ENCODE measurements at places on chromosomes 5 and 9.

GRCh38 chr5:33888587-33888986 is 3.2 kb downstream of the ADAMTS12 start:
- no peak for DNase-seq

DNA sequence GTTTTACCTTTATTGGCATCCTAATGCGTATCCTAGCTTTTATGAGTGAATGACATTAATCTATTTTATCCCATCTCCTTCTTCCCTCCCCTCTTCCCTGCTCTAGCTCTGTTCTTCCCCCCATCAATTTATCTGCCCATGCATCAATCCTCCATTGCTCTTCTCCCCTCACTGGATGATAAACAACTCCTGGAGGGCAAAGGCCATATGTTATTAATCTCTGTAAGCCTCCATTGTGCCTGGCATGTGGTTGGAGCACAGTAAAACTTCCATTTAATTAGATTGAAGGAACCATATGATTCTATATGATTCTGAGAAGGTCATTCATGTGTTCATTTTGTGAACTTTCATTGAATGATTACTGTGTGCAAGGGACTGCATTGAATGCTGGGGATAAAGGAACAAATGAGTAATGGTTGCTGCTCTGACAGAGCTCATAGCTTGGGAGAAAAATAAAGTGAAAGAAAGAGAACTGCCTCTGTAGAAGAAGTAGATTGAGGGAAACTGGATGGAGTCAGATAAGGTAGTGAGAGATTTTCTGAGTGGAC is 85.0 kb downstream of the MEGF10 start:
- DNase-seq: no peak

GRCh38 chr5:16803831-16804230 is 132.3 kb downstream of the MYO10 start:
- no peak for DNase-seq

DNA sequence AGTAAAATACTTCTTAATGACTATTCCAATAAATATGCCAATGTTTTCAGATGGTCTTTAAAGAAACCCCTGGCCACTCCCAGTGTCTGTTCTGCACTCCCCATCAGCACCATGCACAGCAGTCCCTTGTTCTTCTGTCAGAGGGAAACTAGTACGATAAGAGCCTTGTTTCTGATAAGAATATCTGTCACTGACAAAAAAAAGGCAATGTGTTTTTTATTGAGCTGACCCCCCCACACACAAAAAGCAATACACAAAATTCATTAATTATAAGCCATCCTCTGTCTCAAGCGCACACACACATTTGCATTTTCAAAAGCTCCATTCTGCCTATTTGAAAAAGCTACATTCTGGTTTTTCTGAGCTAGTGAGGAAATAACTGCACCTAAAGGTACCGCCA is 119.1 kb downstream of the ENC1 start:
- DNase-seq: no peak

DNA sequence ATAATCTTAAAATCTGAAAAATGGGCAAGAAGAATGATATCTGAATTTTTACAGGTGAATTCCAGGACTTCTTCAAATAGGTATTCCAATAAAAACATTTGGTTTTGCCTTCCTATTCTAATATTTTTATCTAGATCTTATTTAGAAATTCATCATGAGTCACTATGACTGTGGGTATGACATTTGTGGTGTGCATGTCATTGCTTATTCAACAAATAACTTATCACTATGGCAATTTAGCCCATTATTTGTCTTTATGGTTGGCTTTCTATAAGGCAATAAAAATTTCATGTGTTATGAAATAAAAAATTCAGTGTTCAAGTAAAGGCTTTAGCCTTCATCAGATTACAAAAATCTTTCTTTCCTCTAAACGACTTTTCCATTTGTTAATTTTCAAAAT is 1139.6 kb upstream of the NUDT12 start:
- no peak for DNase-seq

- DNase-seq: no peak
These were observed 72.3 kb downstream of the NIPSNAP3B start for GRCh38 chr9:104836235-104836634.

- DNase-seq: no peak
These were observed 18.8 kb downstream of the UBQLN1 start for GRCh38 chr9:83688921-83689320.

DNA sequence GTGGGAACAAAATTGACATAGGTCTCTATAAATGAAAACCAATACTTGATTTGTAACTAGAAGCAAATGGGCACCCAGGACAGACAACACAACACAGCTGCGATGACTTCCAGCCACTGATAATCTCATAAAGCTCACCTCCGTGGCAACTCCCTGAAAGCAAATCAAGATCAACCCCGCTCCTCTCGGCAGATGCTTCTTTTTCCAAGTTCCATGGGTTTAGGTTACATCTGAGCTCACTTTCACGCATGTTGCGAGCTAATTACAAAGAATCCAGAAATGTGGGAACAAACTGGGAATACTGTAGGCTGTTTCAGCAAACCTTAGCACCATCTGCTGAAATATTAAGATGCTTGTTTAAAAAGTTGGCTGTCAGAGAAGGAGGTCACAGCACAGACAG is 153.9 kb downstream of the ELAVL2 start:
- DNase-seq: no peak

GRCh38 chr9:108133680-108134079 is 644.1 kb upstream of the KLF4 start:
- DNase-seq: no peak

- DNase-seq: no peak
These were observed 287.4 kb downstream of the GLIS3 start for GRCh38 chr9:4012441-4012840.

DNA sequence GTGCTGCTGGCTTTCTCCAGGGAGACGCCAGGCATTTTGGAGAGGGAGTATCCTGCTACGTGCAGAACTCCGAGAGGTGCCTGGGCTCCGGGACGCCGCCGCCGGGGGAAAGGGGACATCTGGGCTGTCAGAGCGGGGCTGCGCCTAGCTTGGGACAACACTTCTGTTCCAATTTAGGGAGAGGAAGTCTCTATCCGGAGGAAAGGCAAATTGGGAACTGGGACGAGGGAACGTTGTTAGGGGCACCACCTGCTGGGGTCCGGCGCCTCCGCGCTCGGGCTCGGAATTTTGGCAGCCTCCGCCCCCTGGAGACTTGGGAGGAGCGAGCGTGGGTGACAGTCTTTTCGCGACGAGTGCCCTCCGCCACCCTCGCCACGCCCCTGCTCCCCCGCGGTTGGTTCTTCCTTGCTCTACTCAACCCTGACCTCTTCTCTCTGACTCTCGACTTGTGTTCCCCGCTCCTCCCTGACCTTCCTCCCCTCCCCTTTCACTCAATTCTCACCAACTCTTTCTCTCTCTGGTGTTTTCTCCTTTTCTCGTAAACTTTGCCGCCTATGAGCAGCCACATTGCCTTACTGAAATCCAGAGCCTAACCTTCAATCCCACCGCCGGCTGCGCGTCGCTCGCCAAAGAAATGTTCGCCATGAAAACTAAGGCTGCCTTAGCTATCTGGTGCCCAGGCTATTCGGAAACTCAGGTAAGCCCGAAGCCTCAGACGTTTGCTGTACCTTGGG is 1.6 kb downstream of the TSLP start:
- peak; percentile 49 for DNase-seq

- DNase-seq: no peak
These were observed 427.8 kb downstream of the BNC2 start for GRCh38 chr9:16442622-16443021.

- no peak for DNase-seq
These were observed 92.0 kb downstream of the DCP2 start for GRCh38 chr5:113068559-113068958.

- DNase-seq: no peak
These were observed 652 bp downstream of the ARSK start for GRCh38 chr5:95555553-95555952.

- no peak for DNase-seq
These were observed 80.1 kb upstream of the SH3PXD2B start for GRCh38 chr5:172534229-172535107.

GRCh38 chr5:153461341-153461740 is 29.1 kb upstream of the GRIA1 start:
- DNase-seq: no peak

- DNase-seq: no peak
These were observed 24.5 kb downstream of the DDX31 start for GRCh38 chr9:132645306-132645705.

DNA sequence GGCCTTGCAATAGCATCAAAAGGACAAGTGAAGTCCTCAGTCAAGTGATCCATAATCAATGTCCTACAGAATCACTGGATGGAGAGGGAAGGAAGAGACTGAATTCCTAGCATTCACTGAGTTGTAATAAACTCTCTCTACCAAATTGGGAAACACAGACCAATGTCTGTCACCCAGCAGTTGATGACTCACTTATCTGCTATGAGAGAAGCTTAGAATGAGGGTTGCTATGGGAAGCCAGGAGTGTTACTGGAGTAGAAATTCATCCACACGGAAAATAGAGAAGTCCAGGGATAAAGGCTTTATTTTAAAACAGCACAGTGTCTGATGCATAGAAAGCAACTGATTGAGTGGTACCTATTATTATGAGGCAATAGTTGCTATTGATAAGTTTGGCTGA is 407.4 kb downstream of the BRINP1 start:
- no peak for DNase-seq

GRCh38 chr9:21505425-21506179 is 23.5 kb upstream of the IFNE start:
- peak; percentile 6 for DNase-seq
